ENCODE measurements at places on chromosomes 3 and 15. TPM values are rescaled to one million over a fixed set of nuclear protein-coding genes. Genes with fewer than 3 reads are reported as not detected.

- DNase-seq: no peak
Measured at GRCh38 chr15:80350941-80351610, 53.1 kb upstream of the ARNT2 start.

DNA sequence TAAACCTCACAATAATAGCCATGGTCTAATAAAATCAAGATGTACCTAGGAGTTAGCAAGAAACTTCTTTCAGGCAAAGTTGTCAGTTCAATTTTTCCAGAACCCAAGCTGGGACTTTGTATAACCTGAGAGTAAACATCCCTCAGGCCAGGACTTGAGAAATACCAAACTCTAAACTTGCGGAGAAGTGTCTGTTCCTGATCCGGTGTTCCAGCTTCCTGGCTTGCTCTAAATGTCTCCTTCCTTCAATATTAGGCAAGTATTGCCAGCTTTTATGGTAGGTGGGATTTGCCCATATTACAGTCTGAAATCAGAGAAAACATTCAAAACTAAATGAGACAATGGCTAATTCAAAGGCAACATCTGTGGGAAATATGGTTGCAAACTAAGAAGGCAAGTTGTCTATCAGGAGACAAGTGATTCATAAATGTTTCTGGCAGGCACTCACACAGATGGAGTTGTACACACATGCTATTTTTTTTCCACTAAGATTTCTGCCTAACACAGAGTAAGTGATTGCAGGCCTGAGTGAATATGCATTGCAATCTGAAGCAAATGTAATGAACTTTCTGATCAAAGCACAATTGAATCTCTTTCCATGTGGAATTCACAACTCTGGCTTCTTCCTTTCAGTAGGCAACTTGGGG lies 88.3 kb upstream of the COL8A1 start:
- DNase-seq: no peak

DNA sequence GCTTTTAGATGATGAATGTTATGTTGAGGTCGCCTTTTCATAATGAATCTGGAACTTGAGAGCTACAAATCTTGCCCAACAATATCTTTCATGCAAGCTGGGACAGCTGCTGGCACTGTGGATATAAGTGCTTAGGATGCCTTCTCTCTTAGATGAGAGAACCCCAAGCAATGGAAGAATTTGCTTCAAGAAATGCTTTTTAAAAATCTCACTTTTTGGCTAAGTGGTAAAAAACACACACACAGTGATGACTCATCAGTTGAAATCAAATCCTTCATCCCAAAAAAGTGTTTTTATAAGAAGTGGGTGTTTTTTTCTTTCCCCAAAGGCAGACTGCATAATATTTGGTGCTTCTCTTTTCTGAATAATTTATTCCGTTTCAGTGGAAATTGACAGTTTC lies 38.4 kb upstream of the GALNT15 start:
- no peak for DNase-seq

GRCh38 chr3:143581972-143582722 lies 266.1 kb downstream of the SLC9A9 start:
- DNase-seq: no peak

Gene SLCO2A1
- not detected for polyA plus RNA-seq

Gene CHRD
- not detected for polyA plus RNA-seq
